ENCODE measurements at places on chromosomes 1 and 21.
A peak's percentile ranks its signal among the peaks of the same experiment; 100 is the strongest.

- DNase-seq: no peak
Measured at GRCh38 chr1:218397752-218398339, 52.7 kb downstream of the TGFB2 start.

DNA sequence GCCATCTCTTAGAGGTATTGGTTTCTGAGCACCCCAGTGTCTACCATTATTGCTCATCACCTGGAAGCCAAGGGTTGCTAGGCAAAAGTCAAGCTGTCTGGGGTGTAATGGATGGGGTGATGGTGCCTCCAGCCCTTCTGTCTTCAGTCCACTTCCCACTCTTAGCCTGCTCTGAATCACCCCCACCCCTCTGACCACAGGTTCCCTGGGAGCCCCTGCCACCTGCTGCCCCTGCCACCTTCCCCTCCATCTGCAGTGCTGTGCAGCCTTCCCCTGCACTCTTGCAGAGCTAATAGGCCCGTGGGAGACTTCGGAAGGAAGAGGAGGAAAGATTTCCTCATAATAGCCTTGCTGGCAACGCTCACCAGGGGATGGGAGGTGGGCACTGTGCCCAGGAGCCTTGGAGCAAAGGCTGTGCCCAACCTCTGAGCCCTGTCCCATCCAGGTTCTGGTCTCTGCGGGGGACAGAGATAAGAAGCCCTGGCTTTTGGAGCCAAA lies 35.5 kb downstream of the CAPN2 start:
- DNase-seq: no peak

- peak; percentile 4 for DNase-seq
Measured at GRCh38 chr1:97603776-97604175, 317.1 kb downstream of the DPYD start.

GRCh38 chr1:85124091-85124490 lies 75.8 kb upstream of the MCOLN3 start:
- DNase-seq: no peak

DNA sequence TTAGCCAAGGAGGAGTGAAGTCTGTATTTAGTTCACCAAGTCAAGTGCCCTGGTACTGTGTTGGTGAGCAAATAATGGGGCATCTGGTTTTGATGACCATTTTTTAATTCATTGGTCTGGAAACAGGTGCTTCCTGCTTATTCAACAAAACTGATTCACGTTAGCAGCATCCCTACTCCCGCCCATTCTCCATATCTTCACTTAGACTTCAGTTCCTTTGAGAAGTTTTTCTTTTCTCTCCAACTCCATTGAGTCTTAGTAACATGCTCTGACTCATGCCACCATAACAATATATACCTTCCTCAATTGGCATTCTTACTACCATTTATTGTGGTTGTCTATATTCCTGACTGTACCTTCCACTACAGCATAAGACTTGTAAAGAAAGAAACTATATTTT lies 468.9 kb downstream of the DPYD start:
- DNase-seq: no peak

DNA sequence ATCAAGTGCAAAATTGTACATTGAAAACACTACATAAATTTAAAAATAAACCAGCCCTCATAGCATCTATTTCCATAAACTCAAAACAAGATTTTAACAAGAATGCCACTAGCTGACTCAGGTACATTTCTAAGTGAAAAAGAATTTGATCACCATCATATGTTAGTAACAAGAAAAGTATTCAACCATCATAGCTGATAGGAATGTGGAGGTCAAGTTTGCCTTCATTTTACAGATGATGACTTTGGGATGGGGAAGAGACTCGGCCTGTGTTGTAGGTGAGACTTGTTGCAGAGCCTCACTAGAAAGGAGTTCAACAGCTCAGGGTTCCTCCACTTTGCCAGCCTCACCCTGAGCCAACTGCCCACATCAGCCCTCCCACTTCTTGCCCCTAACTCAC lies 318.8 kb upstream of the FAM78B start:
- no peak for DNase-seq

- no peak for DNase-seq
Measured at GRCh38 chr1:183195142-183195574, 9.1 kb downstream of the LAMC2 start.

DNA sequence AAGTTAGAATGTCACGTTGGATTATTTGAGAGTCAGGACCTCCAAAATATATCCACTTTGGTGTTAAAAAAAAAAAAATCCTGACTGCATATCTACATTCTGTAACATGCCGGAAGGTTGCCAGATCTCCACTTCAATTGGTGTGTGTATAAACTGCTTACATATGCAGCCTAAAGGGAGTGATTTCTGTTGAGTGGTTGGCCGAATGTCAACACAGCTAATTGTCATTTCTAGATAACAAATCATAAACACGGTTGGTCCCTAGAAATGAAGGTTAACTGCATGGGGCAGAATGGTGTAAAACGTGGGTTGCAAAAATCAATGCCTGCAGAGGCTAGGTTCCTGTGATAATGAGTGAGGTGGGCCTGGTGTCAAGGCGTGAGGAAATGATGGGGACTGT lies 15.0 kb upstream of the ROR1 start:
- DNase-seq: no peak

DNA sequence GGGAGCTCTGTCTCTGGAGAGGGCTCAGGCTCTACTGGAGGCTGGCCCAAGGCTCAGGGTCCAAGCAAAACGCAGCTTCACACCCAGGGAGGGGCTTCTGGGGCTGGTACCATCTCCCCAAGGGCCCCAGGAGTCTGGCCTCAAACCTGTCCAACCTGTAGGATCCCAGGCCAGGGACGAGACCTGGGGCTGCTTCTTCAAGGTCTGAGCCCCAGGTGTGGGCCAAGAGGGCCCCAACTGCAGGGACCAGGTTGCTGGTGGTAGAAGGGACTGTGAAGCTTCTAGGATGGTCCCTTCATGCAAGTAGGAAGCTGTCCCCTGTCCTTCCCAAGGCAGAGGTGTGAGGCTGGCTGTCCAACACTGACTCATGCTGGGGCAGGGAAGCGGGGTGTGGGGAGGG lies 7.8 kb upstream of the MMEL1 start:
- DNase-seq: no peak

GRCh38 chr1:180841415-180841814 lies 71.3 kb upstream of the KIAA1614 start:
- no peak for DNase-seq

- no peak for DNase-seq
Measured at GRCh38 chr1:43538143-43538487, 7.4 kb downstream of the PTPRF start.

Measured in AG09309 (cell line).